ENCODE measurements at places on chromosomes 12 and 14.
A peak's percentile ranks its signal among the peaks of the same experiment; 100 is the strongest.

DNA sequence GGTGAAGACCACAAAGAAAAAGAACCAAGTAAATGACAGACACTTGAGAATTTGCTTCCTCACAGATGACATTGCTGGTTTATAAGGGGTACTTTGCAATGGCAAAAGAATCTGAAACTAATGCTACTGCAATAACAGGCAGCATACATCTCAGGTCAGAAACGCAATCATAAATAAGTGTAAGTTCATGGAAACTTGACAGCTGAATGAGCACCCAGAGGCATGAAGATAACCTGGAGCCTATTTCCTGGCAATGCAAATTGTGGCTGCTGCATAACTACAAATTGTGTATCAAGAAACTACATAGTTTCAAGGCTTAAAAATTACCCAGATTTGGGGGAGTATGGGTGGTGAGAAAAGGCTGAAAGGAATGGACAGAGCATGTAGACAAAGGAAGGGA lies 8.5 kb upstream of the MYO1A start:
- DNase-seq: no peak

DNA sequence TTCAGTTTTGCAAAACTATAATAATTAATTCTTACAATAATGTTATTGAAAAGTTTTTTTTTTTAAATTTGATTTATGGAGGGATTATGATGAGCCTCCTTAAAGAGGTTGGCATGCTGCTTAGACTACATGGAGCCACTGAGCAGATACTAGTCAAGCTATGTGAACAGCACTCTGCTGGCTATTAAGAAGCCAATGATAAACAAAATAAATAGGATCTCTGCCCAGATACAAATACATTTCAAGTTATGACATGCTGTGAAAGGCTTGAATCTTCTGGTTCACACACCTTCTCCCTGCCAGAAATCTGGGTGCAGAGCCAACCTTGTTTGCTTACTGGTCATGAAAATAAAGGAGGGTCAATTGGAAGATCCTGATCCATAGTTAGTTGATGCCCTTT lies 107.4 kb upstream of the NAV3 start:
- no peak for DNase-seq

GRCh38 chr14:72613231-72613974 lies 280.5 kb downstream of the DPF3 start:
- DNase-seq: no peak

GRCh38 chr14:71739273-71739990 lies 192.8 kb upstream of the RGS6 start:
- no peak for DNase-seq

DNA sequence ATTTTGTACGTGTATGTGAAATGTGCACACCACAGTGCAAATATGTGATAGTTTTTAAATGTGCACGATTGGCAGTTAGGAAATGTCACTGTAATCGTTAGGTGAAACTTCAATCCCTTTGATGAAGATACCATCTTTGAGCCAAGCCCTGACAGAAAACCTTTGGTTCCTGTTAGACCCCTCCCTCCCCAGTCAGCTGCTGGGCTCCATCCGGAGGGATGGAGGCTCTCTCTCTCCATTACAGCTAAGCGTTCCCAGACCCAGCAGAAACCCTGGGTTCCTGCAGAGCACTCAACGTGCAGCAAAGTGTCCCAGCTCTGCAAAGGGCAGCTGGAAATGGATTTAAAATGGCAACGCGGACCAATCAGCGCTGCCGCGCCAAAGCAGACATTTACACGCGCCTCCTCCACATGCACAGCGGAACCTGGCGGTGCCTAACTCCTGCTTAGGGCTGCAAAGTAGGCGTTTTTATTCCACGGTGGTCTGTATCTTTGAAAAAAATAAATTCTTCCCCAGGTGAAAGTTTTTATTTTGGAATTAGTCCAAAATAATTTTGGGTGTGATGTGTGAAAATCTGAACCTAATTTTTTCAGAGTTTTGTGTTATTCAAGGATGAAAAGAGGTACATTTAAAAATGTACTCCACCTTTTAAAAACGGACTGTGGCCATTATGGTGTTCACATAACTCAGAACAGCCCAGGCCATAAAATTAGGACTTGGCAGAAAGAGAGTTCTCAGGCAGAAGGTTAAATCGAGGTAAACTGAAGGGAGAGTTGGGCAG lies 1.4 kb upstream of the HMGA2 start:
- DNase-seq: peak; percentile 47

GRCh38 chr12:120437735-120438494 lies at the start of gene COX6A1:
COX6A1 (plus strand) TSS chr12:120438113; CDS start chr12:120438127, 14 bp downstream.
- DNase-seq: peak; percentile 98
